ENCODE measurements at places on chromosomes 11 and 22.

DNA sequence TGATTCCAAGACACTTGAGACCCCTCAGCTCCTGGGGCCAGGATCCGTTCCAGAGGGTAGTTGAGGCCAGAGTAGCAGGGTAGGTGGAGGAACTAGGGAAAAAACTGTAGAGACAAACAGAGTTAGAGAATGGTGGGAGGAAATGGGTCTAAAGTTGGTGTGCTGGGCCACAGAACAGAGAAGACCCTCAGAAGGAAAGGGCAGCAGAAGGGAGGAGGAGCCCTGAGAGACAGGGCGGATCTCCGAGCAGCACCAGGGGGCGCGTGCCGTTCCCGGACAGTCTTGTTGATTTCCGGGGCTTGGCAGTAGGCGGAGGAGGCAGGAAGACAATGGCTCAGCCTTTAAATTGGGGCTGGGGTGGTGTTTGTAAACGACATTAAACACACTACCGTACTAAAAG is 2.4 kb upstream of the CECR2 start:
- peak; percentile 10 for DNase-seq

DNA sequence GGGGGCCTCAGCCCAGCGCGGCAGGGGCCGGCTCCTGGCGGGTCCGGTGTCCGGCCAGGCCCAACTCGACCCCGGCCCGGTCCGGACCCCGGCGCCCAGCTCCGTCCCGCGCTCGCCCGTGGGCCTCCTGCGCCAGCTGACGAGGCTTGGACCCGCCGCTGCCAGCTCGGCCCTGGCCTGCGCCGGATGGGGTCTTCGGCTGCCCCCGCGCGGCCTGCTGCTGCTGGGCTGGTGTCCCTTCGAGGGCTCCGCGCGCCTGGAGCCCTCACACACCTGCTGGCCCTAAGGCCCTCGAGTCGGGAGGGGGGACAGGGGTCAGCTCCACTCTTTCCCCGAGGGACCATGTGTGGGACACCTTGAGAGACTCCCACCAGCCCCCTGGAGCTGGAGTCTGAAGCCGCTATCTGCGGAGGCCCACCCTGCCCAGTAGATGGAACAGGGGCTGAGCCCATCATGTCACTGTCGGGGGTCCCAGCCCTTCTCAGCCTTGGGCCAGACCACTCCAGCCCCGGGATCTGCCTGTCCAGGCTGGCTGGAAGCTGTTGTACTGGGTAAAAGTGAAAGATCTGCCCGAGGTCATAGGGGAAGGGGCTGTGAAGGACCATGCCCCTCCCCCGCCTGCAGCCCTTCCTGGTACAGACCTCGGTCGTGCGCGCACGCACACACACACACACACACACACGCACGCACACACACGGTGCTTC is 768 bp upstream of the CDKN1C start:
- no peak for DNase-seq

GRCh38 chr11:13694115-13694514 is 25.6 kb downstream of the FAR1 start:
- DNase-seq, result no peak

DNA sequence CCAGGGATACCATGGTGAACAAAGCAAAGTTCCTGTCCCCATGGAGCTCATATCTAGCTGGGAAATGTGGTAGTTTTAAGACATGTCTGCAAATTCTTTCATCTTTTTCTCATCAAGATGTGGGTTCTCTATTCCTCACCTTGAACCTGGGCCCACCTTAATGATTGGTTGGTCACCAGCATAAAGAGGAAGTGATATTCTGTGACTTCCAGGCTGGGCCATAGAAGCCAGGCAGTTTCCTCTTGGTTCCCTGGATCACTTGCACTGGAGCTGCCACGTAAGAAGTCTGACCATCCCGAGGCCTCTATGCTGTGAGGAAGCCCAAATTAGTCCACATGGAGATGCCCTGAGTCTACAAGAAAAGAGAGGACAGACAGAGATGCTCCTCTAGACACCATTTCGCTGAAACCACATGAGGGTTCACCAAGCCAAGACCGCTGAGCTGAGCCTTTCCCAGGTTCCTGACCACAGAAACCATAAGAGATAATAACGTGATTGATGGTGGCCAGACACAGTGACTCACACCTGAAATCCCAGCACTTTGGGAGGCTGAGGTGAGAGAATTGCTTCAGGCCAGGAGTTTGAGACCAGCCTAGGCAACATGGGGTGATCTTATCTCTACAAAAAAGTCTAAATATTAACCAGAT is 119.5 kb upstream of the ISX start:
- DNase-seq, result no peak

- no peak for DNase-seq
Observed at GRCh38 chr22:27935897-27936296, 16.8 kb upstream of the PITPNB start.

GRCh38 chr11:65663639-65664200 is 1.0 kb upstream of the RELA start:
- DNase-seq, result peak; percentile 38

DNA sequence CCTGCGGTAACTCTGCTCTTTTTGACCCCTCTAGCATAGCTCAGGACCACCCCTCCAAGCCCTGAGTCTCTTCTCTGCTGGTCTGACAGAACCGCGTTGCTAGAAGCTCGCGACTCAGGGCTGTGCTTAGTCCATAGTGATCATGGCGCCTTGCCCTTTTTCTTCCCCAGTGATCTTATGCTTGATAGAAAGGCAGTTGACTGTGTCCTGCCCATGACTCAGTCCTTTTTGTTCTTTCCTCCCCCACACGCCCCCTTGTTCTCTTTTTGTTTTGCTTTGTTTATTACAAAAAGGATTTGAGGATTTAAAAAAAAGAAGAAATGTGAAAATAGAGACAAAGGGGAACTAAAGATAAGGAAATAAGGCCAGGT is 17.5 kb downstream of the IL17RA start:
- no peak for DNase-seq

- peak; percentile 27 for DNase-seq
Observed at GRCh38 chr11:130979386-130979972, 63.2 kb upstream of the SNX19 start.

- DNase-seq, result no peak
Observed at GRCh38 chr11:5239046-5239445, 4.8 kb upstream of the HBD start.

- peak; percentile 54 for DNase-seq
Observed at GRCh38 chr11:67266449-67267187, at the start of gene GRK2. GRK2 (plus strand) TSS chr11:67266473; CDS start chr11:67266700, 227 bp downstream.

GRCh38 chr11:119689302-119689701 is 39.7 kb downstream of the NECTIN1 start:
- DNase-seq, result no peak

DNA sequence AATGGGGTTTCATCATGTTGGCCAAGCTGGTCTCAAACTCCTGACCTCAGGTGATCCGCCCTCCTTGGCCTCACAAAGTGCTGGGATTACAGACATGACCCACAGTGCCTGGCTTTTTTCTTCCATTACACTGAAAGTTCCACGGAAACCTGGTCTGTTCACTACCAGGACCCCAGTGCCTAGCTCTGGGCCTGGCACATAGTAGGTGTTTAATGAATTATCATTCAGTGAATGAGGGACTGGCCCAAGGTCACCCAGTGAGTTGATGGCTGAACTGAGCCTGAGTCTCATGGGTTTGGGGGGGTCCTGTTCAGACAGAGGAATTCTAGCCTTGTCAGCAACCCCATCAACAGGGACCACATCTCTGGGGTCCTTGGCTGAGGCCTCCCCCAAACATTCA is 3.1 kb downstream of the C11orf86 start:
- DNase-seq, result no peak
